Suppressor macrophage treated with lipopolysaccharide for 1 hour (primary cell): ENCODE measurements at places on chromosomes 5 and 9.
A peak's percentile ranks its signal among the peaks of the same experiment; 100 is the strongest.

- no peak for DNase-seq
Measured at GRCh38 chr5:113293068-113293974, 141.5 kb downstream of the TSSK1B start.

GRCh38 chr5:127353796-127354195 lies 63.2 kb downstream of the MEGF10 start:
- no peak for DNase-seq

GRCh38 chr5:2039180-2039531 lies 156.4 kb upstream of the IRX4 start:
- no peak for DNase-seq

- DNase-seq = peak; percentile 73
Measured at GRCh38 chr9:84374013-84374412, 33.5 kb upstream of the SLC28A3 start.

GRCh38 chr5:5139777-5140478 lies at the start of gene ADAMTS16:
ADAMTS16 (plus strand) TSS chr5:5140330; CDS start chr5:5140468, 138 bp downstream.
- no peak for DNase-seq

DNA sequence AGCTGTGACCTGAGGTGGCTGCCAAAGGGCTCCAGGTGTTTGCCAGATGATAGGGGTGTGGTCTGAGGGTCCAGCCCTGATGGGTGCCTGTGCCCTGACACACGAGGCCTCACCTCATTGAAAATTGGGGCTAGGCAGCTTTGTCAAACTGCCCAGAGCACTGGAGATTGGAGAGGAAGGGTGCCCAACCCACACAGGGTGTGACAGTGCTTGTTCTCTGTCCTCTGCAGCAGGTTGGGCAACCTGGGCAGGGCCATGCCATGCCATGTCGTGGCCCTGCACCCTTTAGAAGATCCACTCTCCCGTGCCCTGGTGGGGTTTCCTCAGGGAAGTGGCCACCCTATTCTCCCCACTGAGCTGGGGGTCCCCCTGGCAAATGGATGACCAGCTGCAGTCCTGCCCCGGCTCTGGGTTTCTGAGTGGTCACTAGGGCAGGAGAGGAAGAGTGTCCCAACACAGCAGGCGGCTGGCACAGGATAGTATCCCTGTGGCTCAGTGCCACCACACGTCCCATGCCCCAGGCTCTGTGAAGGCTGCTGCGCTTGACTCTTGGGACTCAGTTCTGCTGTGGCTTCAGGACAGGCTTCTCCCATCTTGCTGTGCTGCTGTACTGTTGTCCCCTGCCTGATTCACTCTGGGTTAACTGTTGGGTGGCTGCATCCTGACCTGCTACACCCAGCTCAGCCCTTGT lies 100.8 kb upstream of the PITX1 start:
- DNase-seq = no peak

GRCh38 chr9:79408617-79409016 lies 163.1 kb upstream of the TLE4 start:
- no peak for DNase-seq
